Activated CD8-positive, alpha-beta memory T cell treated with anti-CD3 and anti-CD28 coated beads for 24 hours (primary cell): ENCODE measurements at places on chromosomes 11 and 22.

GRCh38 chr11:69867076-69868005 is 48.1 kb upstream of the FGF3 start:
- peak; percentile 45 for DNase-seq

DNA sequence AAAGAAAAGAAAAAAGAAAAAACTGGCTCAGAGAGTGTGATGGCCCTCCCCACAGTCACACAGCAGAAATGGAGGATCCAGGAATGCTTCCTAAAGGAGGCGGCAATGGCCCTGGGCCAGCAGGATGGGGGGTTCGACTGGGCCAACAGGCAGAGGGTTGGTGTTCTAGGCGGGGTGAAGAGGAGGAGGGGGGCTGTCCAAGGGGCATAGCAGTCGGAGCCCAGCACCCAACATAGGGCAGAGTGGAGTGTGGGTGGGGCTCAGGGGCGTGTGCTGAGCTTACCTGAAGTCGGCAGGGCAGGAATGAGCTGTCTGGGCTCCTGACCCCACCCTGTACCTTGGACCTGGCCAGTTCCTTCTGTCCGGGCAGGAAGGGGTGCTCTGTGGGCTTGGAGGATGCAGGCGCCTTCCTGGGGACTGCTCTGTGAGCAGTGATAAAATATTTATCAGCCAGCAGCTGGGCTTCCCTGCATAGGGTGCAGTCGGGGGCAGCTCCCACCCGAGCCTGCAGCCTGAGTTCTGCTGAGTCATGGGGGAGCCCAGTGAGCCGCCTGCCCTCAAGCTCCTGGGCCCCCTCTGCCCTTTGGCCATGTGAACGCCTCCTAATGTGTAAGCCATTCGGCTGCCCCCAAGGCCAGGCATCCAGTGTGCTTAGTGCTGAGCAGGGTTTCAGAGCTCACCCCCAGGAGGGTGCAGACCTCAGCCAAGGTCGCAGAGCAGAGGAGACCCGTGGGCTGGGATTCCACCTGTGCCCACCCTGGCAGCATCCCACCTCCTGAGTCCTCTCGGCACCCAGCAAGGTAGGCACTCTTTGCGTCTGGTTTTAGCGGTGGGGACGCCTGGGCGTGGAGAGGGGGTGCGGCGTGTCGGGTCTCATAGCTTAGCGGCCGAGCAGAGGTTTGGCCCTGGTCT is 25.3 kb upstream of the PRR5 start:
- DNase-seq: no peak

GRCh38 chr11:31813391-31814175 is 2.5 kb upstream of the PAX6 start:
- DNase-seq: no peak

GRCh38 chr11:134170177-134170918 is 53.4 kb downstream of the NCAPD3 start:
- DNase-seq: no peak

DNA sequence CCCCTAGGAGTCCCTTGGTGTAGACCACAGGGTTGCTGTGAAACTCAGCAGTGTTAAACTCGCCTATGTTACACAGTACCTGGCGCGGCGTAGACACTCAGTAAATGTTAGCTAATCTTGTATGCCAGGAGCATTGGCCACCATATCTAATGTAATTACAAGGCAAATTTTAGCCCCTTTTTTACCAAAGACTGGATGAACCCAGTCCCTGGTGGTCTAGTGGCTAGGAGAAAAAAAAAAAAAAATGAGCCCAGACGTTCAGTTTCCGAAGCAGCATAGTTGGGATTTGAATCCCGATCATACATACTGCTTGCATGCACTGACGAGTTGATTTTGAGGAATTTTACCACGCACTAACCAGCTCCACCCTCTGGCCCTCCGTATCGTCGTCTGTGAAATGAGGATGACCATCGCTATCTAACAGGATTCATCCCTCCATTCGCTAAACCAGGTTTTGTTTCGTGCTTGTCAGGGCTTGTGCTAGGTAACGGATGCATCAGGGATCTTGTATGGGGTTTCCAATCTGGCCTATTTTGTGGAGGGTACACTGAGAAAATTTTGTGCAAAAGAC is 688 bp downstream of the PTS start:
- DNase-seq: no peak

- DNase-seq: no peak
These were observed 53.8 kb downstream of the KIAA1671 start for GRCh38 chr22:25006354-25006753.

DNA sequence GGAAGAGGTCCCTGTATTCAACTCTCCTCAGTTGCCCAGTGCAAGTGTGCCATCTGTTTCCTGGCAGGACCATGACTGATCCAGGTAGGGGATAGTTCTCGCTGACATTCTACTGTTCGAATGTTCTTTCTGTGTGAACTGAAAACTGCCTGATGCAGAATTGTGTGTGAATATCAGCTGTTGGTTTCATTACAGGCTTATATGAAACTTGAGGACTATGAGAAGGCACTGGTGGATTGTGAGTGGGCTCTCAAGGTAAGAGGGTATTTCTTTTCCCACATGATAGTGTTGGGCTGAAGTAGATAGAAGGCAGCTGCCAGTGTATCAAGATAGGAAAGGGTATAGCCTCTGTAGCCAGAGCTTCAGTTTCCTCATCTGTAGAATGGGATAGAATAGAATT is 15.3 kb downstream of the TTC12 start:
- no peak for DNase-seq

DNA sequence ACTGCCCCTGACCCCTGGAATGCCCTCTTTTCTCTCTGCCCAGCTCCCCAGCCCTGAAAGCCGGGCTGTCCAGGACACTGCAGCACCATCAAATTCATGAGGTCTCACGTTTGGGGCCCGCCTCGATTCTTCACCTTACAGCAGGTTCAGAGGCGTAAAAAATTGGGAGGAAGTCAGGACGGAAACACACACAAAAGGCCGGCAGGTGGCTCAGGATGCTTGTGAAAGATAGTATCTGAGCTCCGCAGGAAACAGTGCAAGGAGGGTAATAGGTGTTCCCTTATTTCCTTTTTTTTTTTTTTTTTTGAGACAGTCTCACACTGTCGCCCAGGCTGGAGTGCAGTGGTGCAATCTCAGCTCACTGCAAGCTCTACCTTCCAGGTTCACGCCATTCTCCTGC is 4.1 kb downstream of the RFPL2 start:
- no peak for DNase-seq

GRCh38 chr11:118418766-118419165 is 17.4 kb downstream of the ATP5MG start:
- no peak for DNase-seq

DNA sequence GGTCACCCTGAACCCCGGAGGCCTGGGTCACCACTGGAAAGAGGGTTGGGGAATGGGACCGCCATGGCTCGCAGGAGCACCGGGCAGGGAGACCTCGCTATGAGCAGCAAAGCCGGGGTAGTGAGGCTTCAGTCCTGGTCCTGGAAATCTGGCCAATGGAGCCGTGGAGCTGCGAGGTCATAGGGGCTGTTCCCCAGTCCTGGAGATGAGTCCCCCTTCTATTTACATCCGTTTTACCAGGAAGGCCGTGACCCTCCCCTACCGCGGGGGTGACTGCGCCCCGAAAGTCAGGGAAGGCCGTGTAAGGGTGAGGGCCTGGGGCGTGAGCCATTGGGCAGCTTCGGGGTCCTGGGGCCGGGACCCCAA is 449 bp downstream of the PIDD1 start:
- DNase-seq: no peak

DNA sequence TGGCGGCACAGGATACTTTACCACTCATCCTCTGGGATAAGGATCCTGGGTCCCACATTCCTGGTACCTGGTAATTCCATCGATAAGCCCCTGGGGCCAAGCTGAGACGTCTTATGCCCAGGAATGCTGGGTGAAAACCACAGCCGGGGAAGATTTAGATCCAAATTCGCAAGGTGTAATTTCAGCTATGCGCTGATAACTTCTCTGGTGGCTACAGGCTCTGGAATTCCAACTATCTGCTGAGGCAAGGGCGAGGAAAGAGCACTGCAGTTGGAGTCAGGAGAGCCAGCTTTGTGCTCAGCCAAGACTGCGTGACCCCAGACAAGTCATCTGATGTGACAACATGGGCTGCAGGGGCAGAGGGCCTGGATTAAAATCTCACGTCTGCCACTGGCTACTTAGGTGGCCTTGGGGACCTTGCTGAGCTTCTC is 9.9 kb upstream of the MYEOV start:
- no peak for DNase-seq

DNA sequence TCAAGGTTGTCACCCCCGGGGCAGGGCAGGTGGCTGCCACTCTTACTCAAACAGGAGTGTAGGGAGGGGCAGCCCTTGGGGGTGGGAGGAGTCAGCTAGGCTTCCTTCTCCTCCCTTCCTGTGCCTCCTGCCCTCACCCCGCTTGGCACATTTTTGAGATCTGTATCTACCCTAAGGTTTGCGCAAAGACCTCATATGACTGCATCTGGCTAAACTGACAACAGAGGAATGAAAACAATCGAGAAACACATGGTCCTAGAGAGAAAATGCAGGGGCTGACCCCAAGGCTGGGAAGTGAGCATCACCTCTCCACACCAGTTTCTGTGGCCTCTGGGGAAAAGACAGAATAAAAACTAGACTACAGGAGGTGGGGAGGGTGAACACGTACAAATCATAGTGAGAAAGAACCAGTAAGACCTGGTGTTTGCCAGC is 28.1 kb downstream of the IGSF9B start:
- peak; percentile 73 for DNase-seq

GRCh38 chr22:26860301-26860700 is 202.9 kb downstream of the MIAT start:
- no peak for DNase-seq

DNA sequence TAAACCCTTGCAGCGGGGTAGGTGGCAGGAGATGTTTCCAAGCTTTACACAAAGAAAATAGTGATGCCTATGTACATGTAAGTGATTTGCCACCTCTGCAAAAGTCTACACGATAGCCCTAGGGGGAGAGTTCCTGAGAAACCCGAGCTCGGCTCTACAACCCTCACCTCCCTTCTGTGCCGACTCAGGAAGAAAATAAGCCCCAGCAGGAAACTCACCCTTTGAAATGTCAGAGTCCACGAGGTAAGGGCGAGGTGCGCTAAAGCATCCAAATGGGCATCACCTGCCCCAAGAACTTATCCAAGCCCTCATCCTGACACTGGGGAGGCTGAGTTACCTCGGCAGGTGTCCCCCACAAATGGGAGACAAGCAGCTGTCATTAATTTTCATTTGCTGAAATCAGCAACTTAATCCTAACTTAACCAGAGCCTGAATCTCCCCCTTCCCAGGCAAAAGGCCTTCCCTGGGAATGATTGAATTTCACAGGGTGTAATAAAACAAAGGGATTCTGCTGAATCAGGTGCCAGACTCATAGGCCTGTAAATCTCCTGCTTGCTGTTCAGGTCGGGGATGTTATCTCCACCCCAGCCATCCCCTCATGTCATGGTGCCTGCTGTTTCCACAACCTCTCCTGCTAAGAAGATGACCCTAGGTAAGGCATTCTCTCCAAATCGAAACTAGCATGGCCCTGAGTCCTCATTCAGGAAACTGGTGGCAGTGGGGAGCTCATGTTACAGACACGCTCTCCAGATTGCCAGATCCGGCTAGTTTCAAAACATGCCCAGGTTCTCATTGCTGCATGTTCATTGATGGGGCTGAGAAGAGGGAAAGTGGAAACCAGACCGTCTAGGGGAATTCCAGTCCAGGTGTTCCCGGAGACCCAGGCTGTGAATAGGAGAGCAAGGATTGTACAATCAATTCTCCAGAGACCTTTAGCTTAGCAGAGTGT is 105.3 kb upstream of the KIRREL3 start:
- DNase-seq: no peak

DNA sequence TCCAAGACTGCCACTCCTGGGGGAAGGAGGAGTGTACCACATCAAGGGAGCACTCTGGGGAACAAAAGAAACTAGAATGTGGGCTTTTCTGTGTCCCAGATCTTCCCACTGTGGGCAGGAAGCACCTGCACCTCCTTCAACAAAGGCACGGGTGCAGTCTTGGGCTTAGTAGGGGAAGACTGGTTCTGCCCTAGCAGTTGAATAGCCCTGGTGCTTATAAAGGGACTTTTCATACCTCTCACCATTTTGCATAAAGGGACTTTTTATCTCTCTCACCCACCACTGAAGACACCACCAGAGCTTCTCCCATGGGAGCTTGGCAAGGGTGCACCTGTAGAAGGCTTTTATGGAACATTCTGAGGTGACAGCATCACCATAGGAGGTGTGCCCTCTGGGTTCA is 65.8 kb upstream of the MS4A8 start:
- no peak for DNase-seq

DNA sequence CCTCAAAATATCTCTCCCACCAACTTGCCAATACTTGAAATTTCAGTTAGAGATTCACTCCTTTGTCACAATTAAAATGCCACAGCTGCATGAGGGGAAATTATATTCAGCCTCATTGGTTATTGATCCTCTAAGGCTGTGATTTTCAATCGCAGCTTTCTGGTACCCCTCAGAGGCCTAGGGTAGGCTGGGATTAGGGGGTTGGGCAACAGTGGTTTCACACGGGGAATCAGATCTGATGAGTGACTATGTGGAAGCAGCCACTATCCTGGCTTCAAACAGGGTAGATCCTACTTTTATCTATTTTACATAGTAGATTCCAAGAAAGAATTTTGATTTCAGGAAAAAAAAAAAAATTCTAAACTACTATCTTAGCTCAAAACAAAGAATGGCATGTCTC is 252.5 kb downstream of the DCDC1 start:
- DNase-seq: no peak

GRCh38 chr11:47906066-47906465 is 57.9 kb upstream of the NUP160 start:
- DNase-seq: no peak

DNA sequence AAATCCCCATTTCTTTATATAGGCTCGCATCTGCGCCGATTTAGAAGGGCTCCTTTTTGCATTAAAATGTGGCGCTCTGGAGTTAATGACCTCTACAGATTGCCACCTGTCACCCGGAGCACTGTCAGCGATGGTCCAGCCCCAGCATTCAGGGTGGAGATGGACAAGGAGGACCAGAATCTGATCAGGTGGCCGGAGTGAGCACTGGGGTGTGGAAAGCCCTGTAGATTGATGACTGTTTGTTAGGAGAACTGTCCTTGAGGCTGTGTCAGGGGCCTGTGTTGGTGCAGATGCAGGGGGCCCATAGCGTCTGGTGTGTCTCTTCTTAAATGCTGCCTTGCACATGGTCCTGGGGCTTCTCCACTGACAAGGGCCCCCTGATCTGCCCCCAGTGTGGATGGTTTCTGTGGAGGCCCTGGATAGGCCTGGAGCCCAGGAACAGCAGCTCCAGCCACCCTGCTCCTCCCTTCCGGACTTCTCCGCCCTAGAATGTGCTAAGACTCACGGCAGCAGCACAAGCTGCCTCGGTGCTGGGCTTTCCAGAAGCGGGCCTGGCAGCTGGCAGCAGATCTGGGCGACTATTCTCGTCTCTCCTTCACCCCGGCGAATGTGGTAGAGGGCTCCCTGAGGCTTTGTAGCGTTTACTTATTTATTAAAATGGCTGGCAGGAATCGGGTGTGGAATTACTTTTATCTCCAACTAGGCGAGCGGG is 1333.3 kb downstream of the BRD1 start:
- DNase-seq: no peak
